ENCODE measurements at places on chromosomes 1 and 21.

GRCh38 chr1:56782773-56783172 is 36.4 kb downstream of the FYB2 start:
- no peak for DNase-seq

- DNase-seq: no peak
Observed at GRCh38 chr21:40964691-40965090, 117.7 kb upstream of the DSCAM start.

- no peak for DNase-seq
Observed at GRCh38 chr1:115879977-115880376, 39.1 kb upstream of the NHLH2 start.

DNA sequence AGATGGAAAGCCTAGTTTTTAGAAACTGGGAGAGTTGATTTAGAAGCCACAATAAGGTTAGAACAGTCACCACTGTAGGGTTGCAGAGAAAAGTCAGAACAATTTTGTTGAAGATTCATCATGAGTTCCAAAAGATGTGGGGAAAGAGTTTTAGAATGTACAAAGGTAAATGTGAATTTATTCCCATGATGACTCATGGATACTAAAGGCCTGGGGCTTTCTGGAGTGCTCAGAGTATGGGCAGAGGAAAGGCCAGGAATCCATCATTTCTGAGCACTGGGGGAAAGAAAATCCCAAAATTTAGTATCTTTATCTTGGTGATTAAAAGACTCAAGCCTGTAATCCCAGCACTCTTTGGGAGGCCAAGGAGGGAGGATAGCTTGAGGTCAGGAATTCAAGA is 17.8 kb downstream of the YBX1 start:
- DNase-seq: no peak

GRCh38 chr1:199735660-199736059 is 291.9 kb upstream of the NR5A2 start:
- no peak for DNase-seq

GRCh38 chr1:164658864-164659263 is 99.9 kb downstream of the PBX1 start:
- DNase-seq: no peak

DNA sequence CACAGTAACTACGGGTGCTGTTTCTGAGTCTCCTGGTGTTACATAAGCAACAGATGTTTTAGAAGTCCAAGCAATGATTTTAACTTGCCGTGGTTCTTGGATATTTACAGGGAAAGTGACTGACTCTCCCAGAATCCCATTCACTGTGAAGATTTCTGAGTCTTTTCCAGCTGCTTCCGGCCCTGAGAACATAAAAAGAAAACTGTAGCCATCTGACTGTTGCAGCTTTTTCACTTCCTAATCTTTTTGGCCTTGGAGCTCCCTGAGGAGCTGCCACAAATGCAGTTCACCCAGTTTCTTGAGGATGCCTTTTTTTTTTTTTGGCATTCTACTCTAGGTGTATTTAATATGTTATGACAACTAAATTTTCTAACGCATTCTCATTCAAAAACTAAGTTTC is 13.7 kb downstream of the CD84 start:
- DNase-seq: no peak

DNA sequence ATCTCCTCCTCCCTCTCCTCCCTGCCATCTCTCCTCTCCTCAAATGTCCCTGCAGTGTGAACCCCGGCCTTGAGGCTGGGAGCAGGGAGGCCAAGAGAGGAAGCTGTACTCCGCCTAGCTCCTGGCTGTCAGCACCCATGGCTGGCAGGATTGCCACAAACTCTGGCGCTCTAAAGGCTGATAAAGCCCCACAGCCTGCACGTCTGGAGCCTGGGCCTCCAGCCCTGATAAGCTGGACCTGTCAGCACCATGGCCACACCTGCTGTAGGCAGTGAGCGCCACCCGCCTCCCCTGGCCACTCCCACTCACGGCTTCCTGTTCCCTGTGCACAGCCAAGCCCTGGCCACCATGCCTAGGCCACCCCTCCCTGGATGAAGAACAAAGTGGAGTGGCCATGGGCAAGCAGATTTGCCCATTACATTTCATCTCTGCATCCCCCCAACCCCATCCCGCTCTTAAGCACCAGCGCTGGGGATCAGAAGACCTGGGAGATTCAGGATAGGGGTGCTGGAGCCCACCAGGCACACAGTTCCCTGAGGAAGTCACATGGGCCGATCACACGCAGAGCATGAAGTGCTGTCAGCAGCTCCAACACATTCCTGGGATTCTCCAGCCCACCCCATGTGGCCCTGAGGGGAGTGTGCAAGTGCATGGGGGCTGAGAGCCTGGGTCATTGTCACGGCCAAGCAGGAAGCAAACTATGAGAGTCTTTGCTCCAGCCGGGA is 24.2 kb upstream of the NPPB start:
- DNase-seq: peak; percentile 40

- no peak for DNase-seq
Observed at GRCh38 chr1:44962729-44963128, 23.7 kb downstream of the EIF2B3 start.

GRCh38 chr21:29164323-29164942 is 34.0 kb downstream of the MAP3K7CL start:
- peak; percentile 63 for DNase-seq

GRCh38 chr1:9701665-9702064 is 50.1 kb downstream of the PIK3CD start:
- no peak for DNase-seq

DNA sequence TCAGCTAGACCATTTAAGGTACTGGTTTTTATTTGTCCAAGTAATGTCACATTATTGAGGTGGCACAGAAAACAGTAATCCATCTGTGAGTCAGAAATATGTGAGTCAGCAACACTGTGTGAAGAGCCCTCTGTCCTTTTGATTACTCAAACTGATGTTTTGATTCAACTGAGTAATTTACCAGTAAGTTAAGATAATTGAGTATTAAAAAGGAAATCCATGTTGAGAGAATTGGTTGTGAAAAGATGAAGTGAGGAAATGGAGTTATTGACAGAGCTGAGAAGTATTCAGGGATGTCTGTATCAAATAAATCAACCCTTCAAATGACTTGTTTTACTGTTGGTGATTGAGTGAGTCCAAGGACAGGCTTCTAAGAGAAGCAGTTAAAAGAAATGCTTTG is 302.7 kb upstream of the SGIP1 start:
- DNase-seq: no peak

GRCh38 chr1:3032371-3033039 is 11.2 kb downstream of the ACTRT2 start:
- DNase-seq: no peak

- DNase-seq: no peak
Observed at GRCh38 chr1:17558541-17558940, 19.0 kb downstream of the ARHGEF10L start.

- DNase-seq: peak; percentile 28
Observed at GRCh38 chr1:236451796-236452373, 57.8 kb downstream of the EDARADD start.

GRCh38 chr1:160432371-160432786 is 32.0 kb downstream of the VANGL2 start:
- no peak for DNase-seq

DNA sequence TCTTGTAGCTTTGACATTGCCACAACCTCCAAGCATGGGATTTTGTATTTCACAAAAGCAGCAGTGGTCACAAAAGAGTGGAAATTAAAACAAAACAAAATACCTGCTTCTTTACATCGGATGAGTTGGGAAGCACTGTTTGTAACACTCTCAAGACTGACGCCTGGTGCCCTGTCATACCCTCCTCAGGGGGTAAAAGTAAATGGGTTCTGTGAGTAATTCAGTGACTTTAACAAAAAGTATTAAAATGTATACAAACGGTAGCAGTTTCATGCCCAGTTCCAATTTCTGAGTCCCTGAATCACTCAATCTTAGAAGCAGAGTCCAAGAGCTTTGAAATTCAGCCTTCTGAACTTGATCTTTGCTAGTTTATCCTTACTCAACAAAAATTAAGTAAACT is 152.5 kb downstream of the TIAM1 start:
- DNase-seq: no peak

- DNase-seq: no peak
Observed at GRCh38 chr1:154838988-154839387, 31.1 kb downstream of the KCNN3 start.

DNA sequence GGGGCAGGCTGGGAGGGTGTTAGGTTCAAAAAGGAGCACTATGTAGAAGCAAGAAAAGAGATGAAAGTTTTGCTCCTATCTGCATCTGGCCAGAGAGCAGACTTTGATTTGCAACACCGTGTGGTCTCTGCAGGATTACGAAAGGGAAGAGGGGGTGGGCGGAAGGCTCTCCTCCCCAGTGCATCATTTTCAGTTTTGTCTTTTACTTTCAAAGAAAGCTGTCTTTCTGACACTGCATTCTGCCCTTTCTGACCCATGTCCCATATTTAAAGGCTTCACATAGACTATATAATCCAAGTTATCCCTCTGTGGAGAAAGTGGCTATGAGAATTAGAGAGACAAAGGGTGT is 126.5 kb downstream of the RHOU start:
- no peak for DNase-seq

GRCh38 chr1:248840946-248841345 is 2.9 kb downstream of the ZNF672 start:
- DNase-seq: no peak

GRCh38 chr21:38609580-38609979 is 111.3 kb upstream of the ERG start:
- DNase-seq: no peak

DNA sequence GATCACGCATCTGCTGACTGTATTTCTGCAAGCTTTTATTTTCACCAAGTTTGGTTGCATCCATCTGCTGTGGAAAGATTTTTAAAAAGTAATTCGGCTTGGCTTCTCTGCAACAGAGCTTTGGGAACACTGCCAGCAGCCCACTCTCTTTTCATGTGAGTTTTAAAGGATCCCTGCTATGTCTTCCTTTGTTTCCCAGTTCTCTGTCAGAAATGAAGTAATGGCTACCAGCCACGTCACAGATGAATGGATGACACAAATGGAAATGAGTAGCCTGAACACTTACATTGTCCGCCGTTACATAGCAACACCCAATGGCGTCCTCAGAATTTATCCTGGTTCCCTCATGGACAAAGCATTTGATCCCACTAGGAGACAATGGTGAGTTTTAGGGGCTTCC is 80.6 kb upstream of the RAVER2 start:
- DNase-seq: no peak

GRCh38 chr21:44763050-44763378 is 38.6 kb downstream of the UBE2G2 start:
- DNase-seq: no peak

Data from HepG2 (cell line).